ENCODE measurements at places on chromosomes 13 and 19.

DNA sequence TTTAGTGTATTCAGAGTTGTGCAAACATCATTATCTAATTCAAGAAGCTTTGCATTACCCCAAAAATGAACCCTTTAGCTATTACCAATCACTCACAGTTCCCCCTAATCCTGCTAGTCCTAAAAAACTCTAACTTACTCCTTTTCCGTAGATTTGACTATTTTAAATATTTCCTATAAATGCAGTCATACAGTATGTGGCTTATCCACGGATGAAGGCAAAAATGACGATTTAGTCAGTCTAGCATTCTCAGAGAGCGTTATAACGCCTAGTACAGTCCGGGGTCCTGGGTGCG, 587 bp upstream of the ZNF383 start:
- DNase-seq, result no peak

DNA sequence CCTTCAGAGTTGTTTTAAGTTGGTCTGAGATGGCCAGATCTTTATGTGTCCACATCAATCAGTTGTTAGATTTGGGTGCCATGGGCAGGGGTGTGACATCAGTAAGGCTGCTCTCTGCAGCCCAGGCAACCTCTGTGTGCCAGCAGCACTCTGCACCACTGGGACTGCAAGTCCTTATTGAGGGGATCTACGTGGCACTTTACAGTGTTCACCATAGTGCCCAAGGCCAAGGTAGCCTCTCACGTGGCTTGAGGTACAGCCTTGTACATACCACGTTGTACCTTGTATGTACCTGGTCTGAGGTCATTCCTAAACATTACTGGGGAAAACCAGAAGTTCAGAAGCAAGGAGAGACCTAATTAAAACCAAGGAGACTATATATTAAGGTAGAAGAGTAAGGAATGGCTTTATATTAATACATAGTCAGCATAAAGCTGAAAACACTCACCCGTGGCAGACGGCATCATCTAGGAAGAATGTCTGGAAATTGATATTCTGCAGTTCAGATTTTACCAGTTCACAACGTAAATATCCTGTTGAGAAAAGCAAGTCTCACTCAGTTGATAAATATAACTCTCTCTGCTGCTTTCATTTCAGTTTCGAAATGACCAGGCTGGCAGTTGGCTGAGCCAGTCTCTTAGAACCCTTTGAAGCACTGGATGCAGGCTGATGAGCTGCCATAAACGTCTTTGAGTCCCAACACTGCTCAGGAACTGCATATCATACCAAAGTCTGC, 128.8 kb downstream of the ZDHHC20 start:
- no peak for DNase-seq

- no peak for DNase-seq
Observed at GRCh38 chr19:33683881-33684537, 62.3 kb downstream of the CHST8 start.

DNA sequence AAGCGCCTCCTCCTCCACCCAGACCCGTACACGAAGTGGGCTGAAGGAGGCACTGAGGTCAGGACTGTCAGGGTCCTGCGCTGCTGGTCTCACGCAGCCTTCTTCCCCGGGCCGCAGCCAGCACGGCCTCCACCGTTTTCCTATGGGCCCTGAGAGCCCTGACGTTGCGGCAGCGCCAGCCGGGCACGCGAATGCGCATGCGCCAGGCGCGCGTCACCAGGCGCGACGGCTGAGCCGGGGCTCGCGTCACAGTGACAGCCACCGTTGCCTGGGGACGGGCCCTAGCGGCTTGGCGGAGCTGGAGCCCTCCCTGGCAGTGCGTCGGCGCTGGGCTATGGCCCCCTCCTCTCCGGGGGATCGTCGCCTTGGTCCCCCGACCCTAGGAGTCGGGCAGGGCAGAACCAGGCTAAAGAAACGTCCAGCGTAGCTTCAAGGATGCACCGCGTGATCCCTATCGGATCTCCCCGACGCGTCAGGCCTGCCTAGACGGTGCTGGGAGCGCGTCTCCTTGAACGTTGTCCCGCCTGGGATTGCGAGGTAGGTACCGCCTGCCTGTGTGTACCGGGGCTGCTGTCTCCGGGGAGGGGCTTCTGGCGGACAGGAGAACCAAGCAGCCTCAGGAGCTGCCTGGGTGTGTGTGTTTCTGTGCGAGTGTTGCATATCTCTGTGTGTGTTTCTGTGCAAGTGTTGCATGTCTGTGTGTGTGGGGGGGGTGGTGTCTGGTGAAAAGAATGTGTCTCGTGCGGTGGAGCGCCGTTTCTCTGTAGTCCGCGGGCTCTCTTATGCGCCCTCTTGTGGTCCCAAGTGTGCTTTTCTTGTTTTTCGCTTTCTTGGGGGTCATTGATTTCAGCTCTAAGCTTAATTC, 43.2 kb downstream of the ZNF571 start:
- peak; percentile 11 for DNase-seq

DNA sequence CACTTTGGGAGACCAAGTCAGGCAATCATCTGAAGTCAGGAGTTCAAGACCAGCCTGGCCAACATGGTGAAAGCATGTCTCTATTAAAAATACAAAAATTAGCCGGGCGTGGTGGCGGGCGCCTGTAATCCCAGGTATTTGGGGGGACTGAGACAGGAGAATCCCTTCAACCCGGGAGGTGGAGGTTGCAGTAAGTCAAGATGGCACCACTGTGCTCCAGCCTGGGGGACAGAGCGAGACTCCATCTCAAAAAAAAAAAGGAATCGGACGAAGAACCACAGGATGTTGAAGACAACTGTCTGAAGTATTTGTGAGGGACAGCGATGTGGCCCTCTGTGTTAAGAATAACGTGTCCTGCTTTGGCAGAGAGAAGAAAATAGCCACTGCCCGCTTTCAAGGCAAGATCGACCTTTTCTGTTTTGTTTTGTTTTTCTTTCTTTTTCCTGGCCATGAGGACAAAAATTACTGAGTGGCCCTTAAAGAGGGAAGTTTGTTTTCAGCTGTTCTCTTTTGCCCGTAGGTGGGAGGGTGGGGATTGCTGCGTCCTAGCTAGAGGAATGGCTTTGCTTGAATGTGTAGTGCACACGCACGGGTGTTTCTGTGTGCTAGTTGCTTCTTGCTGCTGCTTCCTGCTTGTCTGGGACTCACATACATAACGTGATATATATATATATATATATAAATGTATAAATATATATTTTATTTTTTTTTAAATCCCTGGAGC, 6.2 kb upstream of the PRKCG start:
- DNase-seq, result no peak

DNA sequence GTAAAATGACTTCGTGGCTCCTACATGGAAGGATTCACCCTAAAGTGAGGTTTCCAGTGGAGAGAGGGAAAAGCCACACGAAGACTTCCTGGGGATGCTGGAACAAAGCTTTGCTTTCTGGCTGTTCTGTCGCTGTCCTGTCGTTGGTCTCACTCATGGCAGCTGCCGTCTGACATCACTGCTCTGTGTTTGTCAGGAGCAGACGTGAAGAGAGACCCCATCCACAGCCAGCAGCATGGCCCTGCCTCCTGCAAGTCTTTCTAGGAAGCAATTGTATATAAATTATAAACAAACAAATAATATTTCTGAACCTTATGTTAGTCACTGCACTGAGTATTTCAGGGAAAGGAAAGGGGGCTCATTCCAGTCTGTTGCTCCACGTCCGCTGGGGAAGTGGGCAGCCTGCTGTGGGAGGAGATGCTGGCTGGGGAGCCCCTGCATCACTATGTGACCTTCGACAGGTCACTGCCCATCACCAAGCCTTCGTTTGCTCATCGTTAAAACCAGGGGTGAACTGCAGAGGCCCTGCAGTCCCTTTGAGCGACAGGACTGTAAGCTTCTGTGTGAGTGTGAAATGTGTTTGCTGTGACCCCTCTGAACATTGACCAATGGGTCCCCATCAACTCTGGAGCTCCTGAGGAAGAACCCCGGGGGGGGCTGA, 151.0 kb downstream of the DCT start:
- DNase-seq, result no peak

DNA sequence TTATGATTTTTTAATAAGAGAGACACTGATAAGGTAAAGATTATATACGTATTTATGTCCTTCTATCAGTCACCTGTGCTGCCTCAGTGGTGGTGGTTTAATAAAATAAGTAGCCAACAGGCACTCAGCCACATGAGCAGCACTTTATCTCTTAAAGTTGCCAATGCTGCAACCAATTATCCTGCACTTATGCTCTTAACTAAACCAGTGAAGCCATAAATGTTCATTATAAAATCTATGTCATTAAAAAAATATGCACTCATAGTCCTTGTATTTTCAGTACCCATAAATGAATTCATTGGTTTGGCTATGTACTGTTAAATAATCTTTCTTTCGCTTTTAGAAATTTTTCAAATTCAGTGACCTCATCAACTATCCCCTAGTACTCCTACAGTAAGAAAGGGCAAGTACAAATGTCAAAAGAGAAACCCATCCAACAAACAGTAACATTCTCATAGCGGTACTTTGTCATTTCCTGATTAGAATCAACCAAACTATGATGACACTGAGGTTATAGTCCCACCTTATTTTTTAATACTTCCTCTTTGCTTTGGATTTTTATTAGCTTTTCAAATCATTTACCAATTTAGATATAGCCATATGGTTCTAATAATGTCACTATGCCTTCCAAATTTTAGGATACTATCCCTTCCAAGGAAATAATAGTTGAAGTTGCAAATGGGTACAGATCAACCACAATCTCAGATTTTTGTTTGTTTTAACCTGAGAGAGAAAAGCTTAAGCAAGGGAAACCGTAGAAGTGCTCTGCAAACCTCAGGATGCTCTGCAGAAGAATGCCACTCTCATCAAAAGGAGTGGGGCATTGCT, 190.9 kb downstream of the KLF12 start:
- DNase-seq, result no peak

Measured in GM04503 (cell line).